Suppressor macrophage treated with lipopolysaccharide for 4 hours (primary cell): ENCODE measurements at places on chromosomes 7 and 10.

DNA sequence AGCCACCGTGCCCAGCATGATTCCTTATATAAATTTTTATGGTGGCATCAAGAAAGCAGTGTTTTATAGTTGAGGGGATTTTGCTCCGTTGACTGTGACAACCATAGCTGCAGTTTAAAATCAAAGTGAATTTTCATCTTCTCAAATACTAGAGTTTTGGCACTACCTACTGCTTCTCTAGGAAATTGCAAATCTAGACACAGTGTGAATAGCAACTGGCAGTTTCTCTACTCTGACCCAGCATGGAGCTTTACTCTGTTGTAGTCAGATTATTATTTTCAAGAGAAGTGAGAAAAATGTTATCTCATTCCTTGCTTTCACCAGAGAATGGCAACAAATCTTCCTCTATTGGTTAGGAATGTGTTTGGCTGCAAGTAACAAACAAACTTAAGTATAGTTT lies 22.9 kb downstream of the MCM10 start:
- DNase-seq, result no peak

DNA sequence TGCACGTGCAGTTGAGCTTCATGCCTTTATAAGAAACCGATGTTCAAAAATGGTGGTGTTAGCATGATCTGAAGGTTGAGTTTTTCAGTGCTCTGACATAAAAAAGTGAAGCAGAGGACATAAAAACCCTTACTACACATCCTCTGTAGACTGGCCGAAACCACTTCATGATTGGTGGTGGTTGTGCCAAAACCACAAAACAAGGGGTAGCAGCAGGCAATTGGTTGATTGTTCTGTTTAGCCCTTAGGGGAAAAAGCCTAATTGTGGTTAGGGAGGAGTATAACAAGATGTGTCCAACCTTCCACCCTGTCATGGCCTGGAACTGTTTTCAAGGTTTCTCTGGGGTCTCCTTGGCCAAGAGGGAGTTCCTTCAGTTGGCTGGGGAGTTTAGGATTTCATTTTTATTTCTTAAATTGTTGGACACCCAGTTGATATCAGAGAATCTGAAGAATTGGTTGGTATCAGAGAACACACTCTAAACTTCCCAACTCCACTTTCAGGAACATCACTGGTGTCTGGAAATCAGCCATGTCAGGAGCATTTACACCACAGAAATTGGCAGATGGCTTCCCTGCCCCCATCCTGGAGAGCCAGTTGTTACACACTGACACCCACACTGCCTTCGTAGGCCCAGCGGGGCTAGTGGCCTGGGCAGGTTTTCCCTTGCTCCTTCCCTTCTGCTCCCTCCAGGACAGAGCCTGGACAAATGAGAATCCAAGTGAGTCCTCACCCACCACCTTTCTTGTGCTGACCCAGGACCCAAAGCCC lies 18.8 kb downstream of the MRPS24 start:
- no peak for DNase-seq

DNA sequence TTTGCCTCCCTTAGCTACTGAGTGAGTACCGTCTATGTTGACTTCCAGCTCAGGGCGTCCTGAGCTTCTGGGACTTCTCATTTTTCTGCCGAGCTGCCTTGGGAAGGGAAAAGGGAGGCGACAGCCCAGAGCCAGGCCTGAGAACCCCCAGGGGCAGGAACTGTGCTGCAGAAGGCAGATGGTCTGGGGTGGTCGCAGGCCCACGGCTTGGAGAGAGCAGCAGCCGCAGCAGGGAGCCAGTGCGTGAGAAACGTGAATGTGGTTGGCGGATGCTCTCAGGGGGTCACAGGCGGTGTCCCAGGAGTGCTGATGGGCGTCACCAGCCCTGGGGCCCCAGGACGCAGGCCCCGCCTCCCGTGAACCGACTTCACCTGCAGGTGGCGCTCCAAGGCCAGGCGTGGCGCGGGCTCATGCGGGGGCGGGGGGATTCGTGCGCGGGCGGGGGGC lies 9.2 kb upstream of the PWWP2B start:
- peak; percentile 64 for DNase-seq

- no peak for DNase-seq
Observed at GRCh38 chr7:21959387-21959776, 13.7 kb upstream of the CDCA7L start.

DNA sequence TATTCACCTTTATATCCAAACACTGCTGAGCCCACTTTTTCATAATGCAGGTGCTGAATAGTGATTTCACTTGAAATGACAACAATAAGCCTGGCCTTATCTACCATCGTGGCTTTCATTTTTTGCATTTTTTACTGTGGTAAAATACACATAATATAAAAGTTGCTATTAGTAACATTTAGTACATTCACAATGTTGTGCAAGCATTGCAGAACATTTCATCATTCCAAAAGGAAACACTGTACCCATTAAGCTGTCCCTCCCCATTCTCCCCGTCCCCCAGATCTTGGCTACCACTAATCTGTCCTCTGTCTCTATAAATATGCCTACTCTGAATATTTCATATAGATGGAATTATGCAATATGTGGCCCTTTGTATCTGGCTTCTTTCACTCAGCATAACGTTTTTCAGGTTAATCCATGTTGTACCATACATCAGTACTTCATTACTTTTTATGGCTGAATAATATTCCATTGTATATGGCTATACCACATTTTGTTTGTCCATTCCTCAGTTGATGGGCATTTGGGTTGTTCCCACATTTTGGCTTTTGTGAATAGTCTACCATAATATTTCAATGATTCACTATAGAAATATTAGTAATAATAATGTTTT lies 68.5 kb upstream of the ARID5B start:
- DNase-seq, result peak; percentile 11

DNA sequence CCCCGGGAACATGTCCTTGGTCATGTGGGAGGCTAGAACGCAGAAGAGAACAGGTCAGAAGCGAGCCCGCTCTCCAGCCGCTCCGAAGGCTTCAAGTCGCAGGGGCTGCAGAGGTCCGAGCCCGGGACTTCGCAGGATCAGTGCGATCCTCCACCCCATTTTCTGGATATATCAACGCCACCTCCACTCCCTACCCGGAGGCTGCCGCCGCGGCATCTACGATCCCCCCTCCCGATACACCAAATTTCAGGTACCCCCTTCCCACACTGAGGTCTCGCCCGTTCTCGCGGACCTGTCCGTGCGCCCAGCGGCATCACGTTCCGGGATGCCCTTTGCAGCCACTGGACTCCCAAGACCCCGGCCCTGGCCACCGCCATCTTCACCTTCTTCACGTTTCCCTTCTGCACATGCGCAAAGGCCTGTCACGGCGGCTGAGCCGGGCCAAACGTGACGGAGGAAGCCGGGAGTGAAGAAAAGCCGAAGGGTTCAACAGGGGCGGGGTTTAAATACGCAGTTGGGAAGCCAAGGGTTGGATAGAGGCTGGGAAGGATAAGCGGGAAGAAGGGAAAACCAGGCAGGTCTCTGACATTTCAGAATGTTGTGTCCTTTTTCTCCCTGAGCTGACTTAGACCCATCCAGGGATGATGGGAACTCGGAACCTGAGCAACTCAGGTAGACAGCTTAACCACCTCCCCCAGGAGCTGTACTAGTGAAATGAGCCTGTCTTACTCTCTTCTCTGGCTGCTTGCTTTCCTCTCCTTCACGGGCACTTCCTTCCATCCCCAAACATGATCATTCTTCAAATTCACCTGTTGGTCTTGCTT lies at the start of gene NDUFB8:
TSS of gene NDUFB8 (minus strand) at position 397 of the 824 bp plus-strand sequence. CDS start at position 377, 20 bp downstream.
- peak; percentile 95 for DNase-seq

DNA sequence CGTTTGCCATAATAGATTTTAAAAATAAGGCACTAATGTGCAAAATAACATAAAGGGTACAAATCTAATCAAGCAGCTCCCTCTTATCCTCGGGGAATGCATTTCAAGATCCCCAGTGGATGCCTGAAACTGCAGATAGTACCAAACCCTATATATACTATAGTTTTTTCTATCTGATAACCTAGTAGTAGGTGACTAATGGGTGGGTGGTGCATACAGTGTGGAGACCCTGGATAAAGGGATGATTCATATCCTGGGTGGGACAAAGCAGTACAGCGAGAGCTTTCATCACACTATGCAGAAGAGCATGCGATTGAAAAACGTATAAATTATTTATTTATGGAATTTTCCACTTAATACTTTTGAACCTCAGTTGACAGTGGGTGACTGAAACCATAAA lies 464.5 kb downstream of the GRID1 start:
- DNase-seq, result no peak

DNA sequence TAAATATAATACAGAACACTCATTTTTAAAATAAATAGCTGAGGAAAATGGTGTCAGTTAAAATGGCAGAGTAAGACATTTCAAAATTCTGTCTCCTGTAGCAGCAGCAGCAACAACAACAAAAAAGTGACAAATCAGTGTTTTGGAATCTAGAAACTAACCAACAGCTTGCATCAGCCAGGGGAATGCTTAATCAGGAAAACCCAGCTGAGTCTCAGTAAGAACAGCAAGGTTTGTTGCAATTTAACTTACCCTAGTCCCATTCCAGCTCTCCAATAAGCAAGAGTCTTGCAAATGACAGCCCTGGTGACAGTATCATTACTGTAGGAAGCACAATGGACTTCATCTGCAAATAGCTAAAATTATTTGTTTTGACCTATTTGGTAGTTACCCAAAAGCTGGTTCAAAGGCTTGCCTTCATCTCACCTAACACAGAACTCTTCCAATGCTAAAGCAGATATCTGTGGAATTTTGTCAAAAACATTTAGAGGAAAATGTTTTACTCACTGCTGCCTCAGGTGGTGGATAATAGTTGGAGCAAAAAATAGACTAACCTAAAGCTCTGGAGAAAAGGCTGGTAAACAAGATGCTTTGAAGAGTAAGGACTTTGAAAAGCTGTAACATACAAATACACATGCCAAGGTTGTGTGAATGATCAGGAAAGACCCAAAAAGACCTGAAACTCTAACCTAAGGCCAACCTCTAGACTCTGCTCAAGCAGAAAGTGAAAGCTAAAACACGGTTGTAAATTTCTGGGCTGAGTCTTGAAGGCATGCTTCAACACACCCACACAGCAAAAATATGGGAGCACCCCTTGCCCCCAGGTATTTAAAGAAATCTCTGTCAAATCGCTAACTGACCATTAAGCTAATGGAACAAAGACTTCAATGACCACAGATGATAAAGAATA lies 9.9 kb upstream of the ARHGAP22 start:
- peak; percentile 77 for DNase-seq

GRCh38 chr10:119483839-119484238 lies 58.7 kb downstream of the RGS10 start:
- no peak for DNase-seq

DNA sequence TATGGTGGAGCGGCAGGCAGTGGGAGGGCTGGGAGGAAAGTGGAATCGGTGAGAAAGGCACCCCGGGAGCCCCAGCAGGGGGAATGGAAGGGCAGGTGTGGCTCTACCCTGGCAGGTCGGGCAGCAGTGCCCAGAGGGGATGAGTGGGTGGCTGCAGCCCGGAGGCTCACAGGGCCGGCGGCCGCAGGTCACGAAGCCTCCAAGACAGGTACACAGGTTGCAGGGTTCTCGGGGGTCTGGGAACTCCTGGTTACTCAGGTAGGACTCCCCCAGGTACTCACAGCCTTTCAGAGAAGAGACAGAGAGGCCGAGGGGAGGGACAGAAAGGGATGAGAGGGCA lies 21.8 kb downstream of the KCP start:
- no peak for DNase-seq

- DNase-seq, result no peak
Observed at GRCh38 chr7:117665368-117665767, 185.5 kb downstream of the CFTR start.

GRCh38 chr7:135281363-135281949 lies 47.8 kb downstream of the STRA8 start:
- peak; percentile 90 for DNase-seq

DNA sequence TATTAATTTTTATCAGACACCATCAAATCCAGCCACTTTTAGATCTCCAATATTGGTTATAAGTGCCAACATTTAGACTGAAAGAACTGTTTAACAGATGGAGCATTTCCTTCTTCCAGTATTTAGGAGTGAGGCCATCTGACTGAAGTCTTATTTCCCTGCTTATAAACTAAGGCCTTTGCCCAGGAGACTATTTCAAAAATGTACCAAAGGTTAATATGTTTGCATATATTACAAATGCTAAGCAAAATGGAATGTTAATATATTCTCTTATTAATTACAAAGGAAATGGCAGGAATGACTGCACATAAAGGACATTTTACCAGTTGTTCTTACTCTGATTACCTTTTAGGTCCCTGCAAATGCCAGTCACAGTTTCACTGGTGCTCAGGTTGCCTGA lies 238.9 kb upstream of the PLXNA4 start:
- no peak for DNase-seq

DNA sequence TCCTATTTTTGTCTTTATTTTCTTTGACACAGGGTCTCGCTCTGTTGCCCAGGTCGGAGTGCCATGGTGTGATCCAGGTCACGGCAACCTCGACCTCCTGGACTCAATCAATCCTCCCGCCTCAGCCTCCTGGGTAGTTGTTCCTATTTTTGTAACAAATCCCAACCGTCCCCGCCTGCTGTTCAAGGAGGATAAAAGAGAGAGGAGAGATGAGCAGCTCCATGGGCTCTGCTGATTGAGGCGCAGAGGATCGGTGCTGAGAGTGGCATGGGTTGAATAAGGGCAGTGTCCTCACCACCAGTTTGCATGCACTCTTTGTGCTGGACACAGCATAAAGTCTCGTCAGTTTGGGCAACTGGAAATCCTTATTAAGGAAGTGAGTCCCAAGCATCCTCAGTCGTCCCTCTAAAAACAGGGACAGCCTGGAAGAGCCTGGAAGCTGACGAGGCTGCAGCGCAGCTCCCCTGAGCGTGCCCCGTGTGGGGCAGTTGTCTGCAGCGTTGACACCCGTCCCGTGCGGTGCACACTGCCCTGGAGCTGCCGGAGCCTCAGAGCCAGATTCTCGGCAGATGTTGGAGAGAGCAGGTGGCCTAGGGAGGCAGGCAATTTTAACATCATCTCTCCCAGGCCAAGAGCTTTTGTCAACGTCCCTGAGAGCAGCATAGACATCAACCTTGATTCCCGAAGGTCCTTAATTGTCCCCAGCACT lies 404.2 kb upstream of the RNF32 start:
- DNase-seq, result no peak

- DNase-seq, result no peak
Observed at GRCh38 chr7:40498924-40499510, 364.2 kb downstream of the SUGCT start.

- DNase-seq, result no peak
Observed at GRCh38 chr7:2103071-2103898, 129.5 kb downstream of the MAD1L1 start.

DNA sequence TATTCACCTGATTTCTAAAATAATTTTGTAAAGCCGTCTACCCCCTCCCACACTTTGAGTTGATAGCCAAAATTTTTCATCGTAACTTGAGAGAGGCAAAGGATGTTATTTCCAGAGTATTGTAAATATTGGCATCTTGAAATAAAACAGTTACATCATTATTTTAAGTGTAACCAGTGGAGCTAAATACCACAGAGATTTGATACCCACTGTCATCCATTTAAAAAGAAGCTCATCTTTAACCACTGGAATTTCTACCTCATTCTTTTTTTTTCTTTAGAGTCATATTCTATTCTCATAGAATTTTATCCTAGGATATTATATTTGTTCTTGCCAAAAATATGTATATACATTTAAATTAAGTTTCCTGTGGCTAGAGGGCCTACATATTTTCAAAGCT lies 48.6 kb downstream of the CAMK1D start:
- no peak for DNase-seq

GRCh38 chr10:28958468-28958867 lies 281.1 kb downstream of the BAMBI start:
- DNase-seq, result no peak

- no peak for DNase-seq
Observed at GRCh38 chr7:41889472-41889871, 186.6 kb upstream of the INHBA start.
